ENCODE measurements at places on chromosomes 1 and 21. TPM values are rescaled to one million over a fixed set of nuclear protein-coding genes. Genes with fewer than 3 reads are reported as not detected.

EFNA4 gene
- 12.4 TPM for total RNA-seq

AJAP1 gene
- not detected for total RNA-seq

NFYC gene
- 38.7 TPM for total RNA-seq

LIPI gene
- total RNA-seq, result not detected

PLPPR5 gene
- not detected for total RNA-seq

C1orf94 gene
- not detected for total RNA-seq

GPATCH3 gene
- total RNA-seq, result 9.1 TPM

RPE65 gene
- total RNA-seq, result not detected

SPATA46 gene
- total RNA-seq, result not detected

FCGR1A gene
- total RNA-seq, result not detected

SPATA45 gene
- not detected for total RNA-seq

NT5C1A gene
- total RNA-seq, result not detected

CD101 gene
- total RNA-seq, result 0.19 TPM

MPL gene
- total RNA-seq, result not detected

TMEM183A gene
- total RNA-seq, result 52.3 TPM

HEYL gene
- 3.0 TPM for total RNA-seq

DNAH14 gene
- 14.9 TPM for total RNA-seq

IL12RB2 gene
- not detected for total RNA-seq

CRTC2 gene
- total RNA-seq, result 38.3 TPM

PEX14 gene
- total RNA-seq, result 14.3 TPM

L1TD1 gene
- not detected for total RNA-seq

C1orf210 gene
- not detected for total RNA-seq

PCP4L1 gene
- 0.10 TPM for total RNA-seq

KCNK2 gene
- total RNA-seq, result not detected

SH2D5 gene
- total RNA-seq, result 17.1 TPM

SYDE2 gene
- total RNA-seq, result 0.61 TPM

ZSWIM5 gene
- total RNA-seq, result 0.56 TPM

MXRA8 gene
- total RNA-seq, result 0.61 TPM

LRRN2 gene
- total RNA-seq, result 11.8 TPM

ZNF362 gene
- total RNA-seq, result 12.4 TPM

NEK2 gene
- 43.0 TPM for total RNA-seq

DAB1 gene
- not detected for total RNA-seq

ILF2 gene
- total RNA-seq, result 266 TPM

STUM gene
- not detected for total RNA-seq

CHIT1 gene
- total RNA-seq, result not detected

NPHS2 gene
- total RNA-seq, result not detected

AQP10 gene
- total RNA-seq, result not detected

PRAMEF33 gene
- total RNA-seq, result not detected

DMAP1 gene
- 20.5 TPM for total RNA-seq

UAP1 gene
- 33.0 TPM for total RNA-seq

AMY1B gene
- total RNA-seq, result not detected

HLX gene
- 3.7 TPM for total RNA-seq

SERPINC1 gene
- 0.13 TPM for total RNA-seq

E2F2 gene
- 2.5 TPM for total RNA-seq

MARK1 gene
- total RNA-seq, result 0.16 TPM

DMRTA2 gene
- 0.06 TPM for total RNA-seq

ZNF683 gene
- not detected for total RNA-seq

OR2L5 gene
- total RNA-seq, result not detected

AMY2A gene
- total RNA-seq, result not detected

RIMS3 gene
- total RNA-seq, result 1.7 TPM

LMOD1 gene
- not detected for total RNA-seq

RASSF5 gene
- 1.1 TPM for total RNA-seq
